ENCODE measurements at places on chromosomes 7 and 10.

DNA sequence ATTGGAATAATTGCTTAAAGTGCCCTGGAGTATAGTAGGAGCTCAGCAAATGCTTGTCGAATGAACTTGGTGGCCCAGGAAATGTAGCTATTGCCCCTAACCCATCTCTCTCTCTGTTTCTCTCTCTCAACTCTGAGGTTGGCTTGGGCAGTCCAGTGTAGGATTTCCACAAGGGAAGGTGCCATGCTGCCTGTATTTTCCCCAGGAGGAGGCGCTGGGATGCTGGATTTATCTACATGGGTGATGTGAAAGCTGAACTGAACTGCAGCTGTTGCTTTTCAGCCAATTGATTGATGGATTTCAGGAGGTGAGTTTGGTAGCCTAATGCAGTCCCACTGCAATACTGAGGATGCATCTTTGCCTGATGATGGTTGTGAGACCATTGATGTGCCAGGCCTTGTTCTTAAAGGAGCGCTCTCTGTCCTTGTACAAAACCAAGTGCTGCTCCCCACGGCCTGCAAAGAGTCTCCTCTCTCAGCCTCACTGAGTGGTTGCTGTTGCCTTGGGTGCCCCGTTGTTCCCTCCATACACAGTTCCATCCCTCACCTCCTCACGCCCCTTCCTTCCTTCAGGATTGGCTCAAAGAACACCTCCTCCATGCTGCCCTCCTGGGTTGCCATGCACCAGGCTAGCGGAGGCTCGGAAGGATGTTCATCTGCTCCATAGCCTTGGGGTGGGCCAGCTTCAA is 200.6 kb downstream of the GLRX3 start:
- no peak for DNase-seq

GRCh38 chr7:132244903-132245480 is 331.3 kb downstream of the PLXNA4 start:
- DNase-seq: no peak

DNA sequence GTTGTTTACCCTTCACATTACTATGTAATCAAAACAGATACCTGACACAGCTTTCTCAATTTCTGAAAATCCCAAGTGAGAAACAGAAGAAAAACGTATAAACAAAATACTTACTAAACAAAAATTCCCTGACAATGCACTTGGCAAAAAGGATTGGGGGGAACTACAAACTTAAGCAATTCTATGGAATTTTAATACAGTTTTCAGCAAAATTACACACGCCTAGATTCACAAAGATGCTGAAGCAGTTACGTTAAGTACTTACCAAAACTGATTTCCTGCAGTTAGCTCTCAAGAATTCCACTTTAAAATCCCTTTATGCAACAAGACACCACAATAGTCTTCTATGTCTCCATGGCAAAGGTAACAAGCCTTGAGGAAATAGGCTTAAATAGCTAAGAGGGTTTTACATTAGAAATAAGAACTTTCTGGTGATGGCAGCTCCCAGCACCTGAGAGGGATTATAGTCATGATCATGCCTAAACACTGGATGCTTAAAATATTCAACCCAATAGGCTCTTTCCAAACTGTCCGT is 10.8 kb downstream of the TOMM7 start:
- no peak for DNase-seq

- no peak for DNase-seq
Observed at GRCh38 chr10:12717981-12718707, 283.4 kb downstream of the CCDC3 start.

GRCh38 chr7:114791771-114792170 is 130.1 kb upstream of the MDFIC start:
- DNase-seq: no peak
